ENCODE measurements at places on chromosomes 11 and 22.

DNA sequence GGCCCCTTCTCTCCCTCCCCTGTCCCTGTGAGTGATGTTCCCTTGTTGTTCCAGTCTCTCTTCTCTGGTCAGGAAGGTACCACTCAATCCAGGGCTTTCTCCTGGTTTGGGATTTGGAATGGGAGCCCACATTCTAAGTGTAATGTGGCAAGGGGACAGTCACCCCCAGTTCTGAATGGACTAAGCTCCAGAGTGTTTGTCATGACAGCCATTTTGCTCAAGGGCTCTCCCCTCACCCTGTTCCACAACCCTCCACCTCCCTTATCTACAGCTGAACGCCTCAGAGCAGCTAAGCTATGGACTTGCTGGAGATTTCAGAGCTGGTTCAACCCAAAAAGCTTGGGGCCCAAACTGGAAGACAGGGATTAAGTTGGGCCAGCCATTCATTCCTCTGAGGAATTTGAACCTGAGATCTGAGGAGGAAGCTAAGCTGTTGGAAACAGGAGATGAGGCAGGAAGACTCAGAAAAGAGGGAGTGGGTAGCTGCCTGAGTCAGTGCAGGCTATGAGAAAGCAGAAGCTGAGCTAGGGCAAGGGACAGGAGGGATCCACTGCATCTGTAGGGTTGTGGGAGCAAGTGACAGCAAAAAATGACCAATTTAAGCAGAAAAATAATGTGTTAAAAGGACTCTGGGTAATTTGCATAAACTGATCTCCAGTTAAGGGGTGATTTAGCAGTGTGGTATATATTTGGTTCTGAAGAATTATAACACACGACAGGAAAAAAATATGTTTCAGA is 22.9 kb upstream of the FCHSD2 start:
- DNase-seq: no peak

DNA sequence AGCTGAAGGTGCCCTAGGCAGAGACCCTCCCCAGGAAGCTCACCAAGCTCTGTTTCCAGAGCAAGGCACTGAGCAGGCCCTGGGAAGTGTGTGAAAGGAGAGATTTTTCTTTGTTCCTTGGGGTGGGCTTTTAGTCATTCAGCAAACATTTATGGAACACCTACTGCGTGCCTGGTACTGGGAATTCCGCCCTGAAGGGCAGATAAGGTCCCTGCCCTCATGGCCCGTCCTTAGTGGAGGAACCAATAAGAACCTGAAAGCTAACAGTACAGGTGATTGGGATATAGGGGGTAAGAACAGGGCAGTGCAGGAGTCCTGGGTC is 3.9 kb downstream of the TMEM134 start:
- DNase-seq: no peak

- DNase-seq: peak; percentile 25
Observed at GRCh38 chr22:29744902-29745301, 21.9 kb downstream of the ZMAT5 start.

DNA sequence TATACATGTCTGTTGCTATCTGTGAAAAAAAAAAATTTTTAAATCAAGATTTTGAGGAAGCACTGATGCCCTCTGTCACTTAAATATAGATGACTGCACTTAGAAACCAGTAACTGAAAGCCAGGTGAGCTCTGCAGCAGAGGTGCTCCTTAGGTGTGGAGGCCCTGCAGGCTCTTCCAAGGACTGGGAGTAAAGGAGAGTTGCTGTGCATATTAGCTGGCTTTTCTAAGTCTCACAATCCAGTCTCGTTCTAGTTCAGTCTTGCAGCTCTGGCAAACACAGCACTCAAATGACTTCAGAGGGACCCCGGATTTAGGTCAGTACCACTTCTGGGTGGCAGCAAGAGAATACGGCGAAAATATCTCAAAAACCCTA is 61.0 kb downstream of the LARGE2 start:
- DNase-seq: no peak

- no peak for DNase-seq
Observed at GRCh38 chr11:110824912-110825620, 112.8 kb upstream of the ARHGAP20 start.

GRCh38 chr22:25232301-25232700 is 12.9 kb downstream of the CRYBB2 start:
- no peak for DNase-seq

GRCh38 chr11:75239531-75240290 is 863 bp upstream of the TPBGL start:
- DNase-seq: no peak

GRCh38 chr22:22955866-22956535 is 68.4 kb downstream of the IGLL5 start:
- peak; percentile 57 for DNase-seq

DNA sequence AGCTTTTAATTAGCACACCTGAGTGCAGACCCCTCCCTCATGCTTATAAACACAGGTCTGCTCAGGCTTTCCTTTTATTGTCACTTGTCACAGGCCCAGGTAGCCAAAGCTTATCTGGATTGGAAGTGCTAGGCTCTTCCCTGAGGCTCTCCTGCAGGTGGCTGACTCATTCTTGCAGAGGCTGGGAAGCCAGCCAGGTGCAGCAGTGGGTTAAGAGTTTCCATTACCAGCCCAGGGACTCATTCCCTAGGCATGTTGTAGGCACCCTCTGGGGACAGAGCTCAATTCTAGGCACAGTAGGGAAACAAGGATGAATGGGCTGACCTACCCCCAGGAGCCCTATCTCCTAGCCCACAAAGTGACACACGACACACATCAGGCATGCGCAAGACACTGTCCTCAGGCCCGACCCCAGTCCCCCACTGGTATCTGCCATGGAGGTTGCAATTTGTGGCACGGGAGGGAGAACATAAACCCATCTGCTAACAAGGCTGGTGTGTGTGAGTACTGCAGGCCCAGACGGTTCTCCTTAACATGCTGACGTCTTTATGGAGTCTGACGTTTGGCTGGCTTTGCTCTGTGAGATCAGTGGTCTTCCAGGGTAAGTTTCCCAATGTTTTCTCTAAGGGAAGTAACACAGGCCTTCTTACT is 94.2 kb downstream of the ABTB2 start:
- DNase-seq: peak; percentile 89

DNA sequence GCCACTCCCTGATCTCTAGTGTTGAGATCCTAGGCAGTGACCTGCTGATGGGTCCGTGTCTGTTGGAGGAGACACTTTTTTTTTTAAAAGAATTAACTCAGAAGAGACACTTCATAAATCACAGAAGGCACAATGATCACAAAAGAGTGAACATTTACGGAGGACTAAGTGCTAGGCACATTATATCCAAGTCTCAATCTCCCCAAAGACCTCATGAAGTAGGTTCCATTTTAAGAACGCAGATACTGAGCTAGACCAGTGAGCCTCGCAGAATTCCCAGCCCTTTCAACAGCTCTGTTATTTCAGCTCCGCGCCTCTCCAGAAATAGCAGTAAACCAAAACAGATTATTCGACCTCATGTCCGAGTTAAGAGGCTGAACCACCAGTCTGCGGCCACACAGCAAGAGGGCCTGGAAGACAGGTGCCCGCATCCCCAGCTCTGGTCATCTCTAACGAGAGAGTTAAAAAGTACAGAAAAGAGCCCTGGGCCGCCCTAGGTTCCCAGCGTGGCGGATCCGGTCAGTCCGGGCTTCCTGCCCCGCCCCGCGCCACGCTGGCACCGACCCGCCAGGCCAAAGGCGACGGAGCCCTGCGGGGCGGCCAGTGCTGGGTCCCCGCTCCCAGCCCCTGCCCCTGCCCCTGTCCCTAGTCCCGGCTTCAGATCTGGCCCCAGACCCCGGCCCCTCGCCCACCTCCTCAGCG is 612 bp downstream of the XBP1 start:
- DNase-seq: peak; percentile 59

DNA sequence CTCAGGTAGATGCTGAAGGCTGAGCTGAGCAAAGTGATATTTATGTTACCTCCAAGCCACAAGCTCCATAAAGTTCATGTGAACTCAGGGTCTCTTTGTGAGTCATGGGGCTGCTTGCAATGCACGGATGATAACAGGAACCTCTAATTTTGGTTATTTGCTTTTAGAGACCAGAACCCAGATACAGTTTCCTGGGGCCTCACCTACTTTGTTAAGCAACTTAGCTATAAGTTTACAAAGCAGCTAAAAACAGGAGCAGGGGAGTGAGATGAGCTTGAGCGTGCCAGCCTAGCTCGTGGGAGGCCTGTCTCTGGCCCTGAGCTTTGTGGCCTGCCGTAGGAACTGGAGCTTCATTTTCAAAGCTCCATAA is 29.2 kb downstream of the SREBF2 start:
- no peak for DNase-seq

- no peak for DNase-seq
Observed at GRCh38 chr22:37484480-37485394, 1.4 kb downstream of the MFNG start.

GRCh38 chr22:38406617-38407016 is 48.4 kb downstream of the KCNJ4 start:
- DNase-seq: no peak

- no peak for DNase-seq
Observed at GRCh38 chr11:117468888-117469287, 141.2 kb downstream of the CEP164 start.

DNA sequence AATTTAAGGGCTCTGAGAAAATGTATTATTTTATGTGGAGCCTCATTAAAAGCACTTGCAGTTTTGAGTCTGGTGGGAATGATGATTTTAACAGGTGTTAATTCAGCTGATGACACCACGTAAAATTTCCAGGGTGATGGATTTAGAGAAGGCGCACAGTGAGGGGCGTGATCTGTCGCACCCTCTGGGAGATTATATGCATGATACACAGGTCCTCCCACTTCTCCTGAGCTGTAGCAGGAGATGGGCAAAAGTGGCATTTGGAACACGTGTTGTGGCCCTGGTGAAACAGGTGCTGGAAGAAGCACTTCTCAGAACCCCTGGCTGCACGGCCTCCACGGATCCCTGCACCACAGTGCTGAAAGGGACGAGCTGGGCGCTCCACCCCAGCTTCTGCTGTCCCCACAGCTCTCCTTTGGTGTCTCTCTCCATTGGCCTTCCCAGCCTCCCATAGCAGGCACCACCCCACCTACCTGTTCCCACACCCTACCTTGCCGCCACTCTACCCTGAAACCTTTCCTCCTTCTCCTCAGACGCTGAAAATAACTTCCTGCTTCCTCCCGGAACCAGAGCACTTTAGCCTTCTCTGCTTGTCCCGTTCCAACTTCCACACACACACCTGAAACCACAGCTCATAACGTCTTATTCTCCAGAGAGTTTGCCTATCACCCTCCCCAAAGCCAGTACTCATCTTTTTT is 6.9 kb upstream of the SORL1 start:
- no peak for DNase-seq

DNA sequence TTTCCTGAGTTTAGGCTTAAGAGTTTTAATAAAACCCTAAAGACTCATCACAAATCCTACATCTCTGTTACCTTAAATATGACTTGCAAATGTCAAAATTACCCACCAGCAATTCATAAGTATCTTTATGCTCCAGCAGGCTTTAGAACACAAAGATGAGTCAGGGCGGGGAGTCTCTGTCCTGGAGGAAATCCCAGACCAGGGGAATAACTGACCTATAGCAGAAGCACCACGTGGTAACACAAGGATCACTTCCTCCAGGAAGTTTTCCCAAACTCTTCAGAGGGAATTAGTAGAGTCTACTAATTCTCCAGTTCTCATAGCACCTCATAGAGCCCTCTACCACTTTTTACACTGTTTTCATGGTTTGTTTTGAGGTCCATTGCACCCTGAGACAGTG is 217.0 kb downstream of the NAV2 start:
- DNase-seq: peak; percentile 41

DNA sequence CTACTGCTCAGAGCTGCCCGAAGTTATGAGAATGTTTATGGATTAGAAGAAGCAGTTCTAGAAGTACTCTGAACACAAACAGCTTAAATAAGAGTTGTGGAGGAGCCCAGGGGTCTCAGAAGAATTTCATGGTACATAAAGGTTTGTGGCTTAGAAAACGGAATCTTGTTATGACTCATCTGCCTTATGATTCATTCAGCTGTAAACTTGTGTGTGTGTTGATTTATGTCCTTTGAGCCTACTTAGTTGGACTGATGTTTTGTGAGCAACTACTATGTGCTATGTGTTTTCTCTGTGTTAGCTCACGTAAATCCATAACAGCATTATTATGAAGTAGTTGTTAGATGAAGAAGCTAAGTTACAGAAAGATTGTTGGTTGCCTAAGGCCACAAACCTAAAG is 203.7 kb downstream of the PGR start:
- DNase-seq: peak; percentile 33

DNA sequence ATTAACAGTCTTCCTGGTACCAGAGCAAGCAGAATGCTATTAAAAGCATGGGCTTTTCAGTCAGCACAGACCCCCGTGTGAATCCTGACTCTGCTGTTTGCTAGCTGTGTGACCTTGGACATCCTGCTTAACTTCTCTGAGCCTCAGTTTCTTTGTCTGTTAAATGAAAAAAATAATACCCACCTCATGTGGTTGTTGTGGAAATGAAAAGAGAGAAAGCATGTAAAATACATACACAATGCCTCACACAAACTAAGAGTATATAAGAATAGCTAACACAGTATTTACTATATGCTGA is 39.5 kb downstream of the AHNAK start:
- DNase-seq: no peak

- DNase-seq: no peak
Observed at GRCh38 chr22:29155966-29156365, 49.7 kb upstream of the EMID1 start.

GRCh38 chr22:39457198-39457555 is 365 bp downstream of the MGAT3 start:
- no peak for DNase-seq

GRCh38 chr22:24430431-24431308 is 3.3 kb downstream of the ADORA2A start:
- no peak for DNase-seq
